ENCODE measurements at places on chromosomes 4 and X. TPM values are rescaled to one million over a fixed set of nuclear protein-coding genes. Genes with fewer than 3 reads are reported as not detected.

- no peak for DNase-seq
Measured at GRCh38 chr4:180665994-180666824, 1577.0 kb upstream of the TENM3 start.

DNA sequence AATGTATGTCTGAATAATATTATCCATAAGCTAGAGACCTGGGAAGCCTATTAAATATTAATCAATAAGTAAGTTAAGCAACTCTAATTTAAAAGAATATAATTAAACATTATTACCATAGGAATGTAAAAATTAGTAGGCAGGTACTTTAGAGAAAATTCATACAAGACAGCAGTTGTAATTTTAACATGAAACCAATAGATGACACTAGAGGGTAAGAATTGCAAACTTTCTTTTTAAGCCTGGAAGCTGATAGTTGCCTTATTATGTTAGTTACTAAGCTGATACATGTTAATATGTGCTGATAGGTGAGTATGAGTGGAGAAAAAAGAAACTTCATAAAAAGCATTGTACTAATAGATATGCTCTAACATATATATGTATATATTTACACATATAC lies 1157.4 kb downstream of the FAM133A start:
- DNase-seq = no peak

GRCh38 chrX:153690466-153690865 lies 2.7 kb downstream of the SLC6A8 start:
- no peak for DNase-seq

DNA sequence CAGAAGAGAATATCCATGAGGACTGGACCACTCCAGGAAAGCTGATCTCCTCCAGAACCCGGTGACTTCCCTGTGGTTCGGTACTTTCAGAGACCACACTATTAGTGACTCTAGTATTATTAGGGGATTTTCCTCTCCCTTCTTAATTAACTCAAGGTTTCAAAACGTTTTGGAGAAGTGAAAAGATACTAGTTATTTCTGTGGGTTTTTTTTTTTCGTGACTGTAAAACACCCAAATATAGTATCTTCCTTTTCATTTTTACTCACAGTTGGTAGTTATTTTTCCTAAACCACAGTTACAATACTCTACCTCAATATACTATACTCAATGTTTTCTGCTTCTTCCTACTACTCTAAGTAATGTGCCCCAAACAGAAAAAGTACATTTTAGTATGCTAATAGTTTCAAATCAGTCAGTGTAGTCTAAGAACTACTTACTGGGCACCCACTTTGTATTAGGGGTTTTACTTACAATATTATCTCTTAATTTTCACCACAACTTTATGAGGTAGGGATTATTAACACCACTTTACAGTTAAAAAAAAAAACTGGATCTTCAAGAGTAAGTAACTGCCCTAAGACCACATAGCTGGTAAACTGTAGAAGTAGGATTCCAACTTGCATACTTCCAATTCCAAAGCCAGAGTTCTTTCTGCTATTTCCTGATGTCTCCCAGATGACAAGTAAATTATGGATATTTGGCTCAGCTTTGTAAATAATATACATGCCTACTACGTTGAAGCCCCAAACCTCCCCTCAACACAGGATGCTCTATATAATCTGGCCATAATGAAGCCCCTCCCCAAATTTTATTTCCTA lies 45.0 kb downstream of the SLC9A7 start:
- DNase-seq = no peak

- no peak for DNase-seq
Measured at GRCh38 chr4:71026086-71026485, 32.6 kb downstream of the DCK start.

DNA sequence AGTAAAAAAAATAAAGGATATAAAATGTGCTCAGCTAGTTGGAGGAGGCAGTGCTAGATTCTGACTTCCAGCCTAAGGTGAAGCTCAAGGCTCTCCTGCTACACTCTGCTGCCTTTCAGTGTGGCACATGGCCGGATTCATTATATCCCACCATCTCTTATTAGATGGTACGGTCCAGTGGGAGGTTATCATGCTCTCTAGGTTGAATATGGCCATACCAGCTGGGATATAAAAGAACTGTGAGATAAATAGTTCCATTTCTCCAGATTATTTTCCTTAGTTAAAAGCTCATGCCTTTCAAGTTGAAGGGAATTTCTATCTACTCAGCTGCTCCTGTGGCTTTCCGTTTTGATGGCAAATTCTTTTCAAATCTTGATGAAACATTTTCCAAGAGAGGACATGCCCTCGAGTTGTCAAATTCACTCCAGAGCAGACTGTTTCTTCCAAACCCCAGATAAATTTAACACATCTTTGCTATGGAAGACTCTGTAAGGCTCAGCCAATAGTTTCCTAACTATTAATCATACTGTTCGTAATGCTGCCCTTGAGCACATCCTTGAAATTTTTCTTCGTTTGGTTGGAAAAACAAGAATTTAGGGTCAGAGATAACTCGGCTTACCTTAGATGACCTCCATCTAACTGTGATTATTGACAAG lies 2.2 kb upstream of the MGARP start:
- DNase-seq = no peak

Gene UGT2B10
- not detected for total RNA-seq

Gene IBSP
- not detected for total RNA-seq

Gene PTTG2
- 2.6 TPM for total RNA-seq
